CD4-positive, alpha-beta T cell treated with Interleukin-4 for 4 hours (primary cell): ENCODE measurements at places on chromosomes 4 and X.

- DNase-seq = no peak
These were observed 248.9 kb downstream of the TLL1 start for GRCh38 chr4:166121897-166122296.

DNA sequence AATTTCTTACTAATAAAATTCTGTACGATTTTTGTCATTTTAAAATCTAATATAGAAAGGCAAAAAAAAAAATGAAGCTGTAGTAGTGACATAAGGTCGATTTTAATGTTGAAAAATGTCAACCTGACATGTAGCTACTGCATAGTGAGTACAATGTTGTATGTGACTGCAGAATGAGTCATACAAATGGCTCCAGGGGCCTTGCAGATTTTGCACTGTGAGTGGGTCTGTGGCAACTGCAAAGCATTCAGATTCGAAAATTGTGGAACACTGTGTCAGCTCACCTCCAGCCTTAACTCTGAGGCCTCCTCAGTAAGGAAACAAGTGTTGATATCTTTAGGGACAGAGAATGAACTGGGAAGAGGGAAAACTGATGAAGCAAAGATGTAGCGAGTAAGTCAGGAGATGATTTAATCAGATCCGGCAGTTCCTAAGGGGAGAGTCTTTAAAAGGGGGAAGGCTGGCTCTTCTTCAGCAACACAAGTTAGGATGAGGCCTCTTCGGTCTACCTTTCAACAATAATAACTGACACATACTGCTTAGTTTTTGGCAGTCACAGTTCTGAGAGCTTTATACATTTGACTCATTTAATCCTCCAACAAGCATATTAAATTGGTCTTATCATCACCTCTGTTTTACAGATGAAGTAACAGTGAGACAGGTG is 24.9 kb downstream of the TKTL2 start:
- no peak for DNase-seq

GRCh38 chrX:48530736-48531135 is 8.8 kb upstream of the TBC1D25 start:
- no peak for DNase-seq

DNA sequence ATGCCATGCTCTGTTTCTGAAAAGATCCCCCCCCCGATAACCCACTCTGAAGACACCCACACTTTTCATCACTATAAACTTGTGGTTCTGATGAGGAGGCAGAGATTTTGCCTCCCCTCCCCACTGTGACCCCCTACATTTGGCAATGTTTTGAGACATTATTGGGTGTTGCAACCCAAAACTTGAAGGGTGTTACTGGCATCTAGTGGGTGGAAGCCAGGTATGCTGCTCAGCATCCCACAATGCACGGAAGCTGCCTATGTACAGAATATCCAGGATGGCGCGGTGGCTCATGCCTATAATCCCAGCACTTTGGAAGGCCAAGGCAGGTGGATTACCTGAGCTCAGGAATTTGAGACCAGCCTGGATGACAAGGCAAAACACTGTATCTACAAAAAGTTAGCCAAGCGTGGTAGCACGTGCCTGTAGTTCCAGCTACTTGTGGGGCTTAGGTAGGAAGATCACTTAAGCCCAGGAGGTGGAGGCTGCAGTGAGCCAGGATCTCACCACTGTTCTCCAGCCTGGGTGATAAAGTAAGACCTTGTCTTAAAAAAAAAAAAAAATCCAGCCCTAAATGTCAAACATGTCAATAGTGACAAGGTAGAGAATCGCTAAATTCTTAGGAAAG is 87.3 kb downstream of the SCD5 start:
- DNase-seq = no peak

- no peak for DNase-seq
These were observed 70.2 kb upstream of the EFNB1 start for GRCh38 chrX:68758671-68759070.
